ENCODE measurements at places on chromosomes 2 and 18.

- DNase-seq, result no peak
Measured at GRCh38 chr2:8494589-8494988, 187.3 kb upstream of the ID2 start.

GRCh38 chr18:23701017-23701416 lies 11.8 kb downstream of the LAMA3 start:
- DNase-seq, result no peak

DNA sequence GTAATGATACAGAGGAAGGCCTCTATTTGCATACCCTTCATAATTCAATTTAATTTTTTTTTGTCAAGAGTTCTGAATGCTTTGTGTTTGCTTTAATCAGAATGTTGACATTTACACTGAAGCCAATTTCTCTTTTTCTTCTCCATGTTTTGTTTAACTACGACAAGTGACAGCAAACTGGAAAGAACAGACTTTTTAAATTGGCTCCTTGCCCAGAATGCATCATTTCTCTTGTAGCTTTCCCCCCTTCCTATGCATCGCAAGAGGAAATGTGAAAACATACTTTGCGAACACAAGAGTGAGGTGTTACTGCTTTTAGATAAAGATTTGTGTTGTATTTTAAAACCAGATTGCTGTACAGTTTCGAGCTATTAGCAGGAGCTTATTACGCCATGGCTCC lies 955.2 kb upstream of the CELF4 start:
- DNase-seq, result no peak

DNA sequence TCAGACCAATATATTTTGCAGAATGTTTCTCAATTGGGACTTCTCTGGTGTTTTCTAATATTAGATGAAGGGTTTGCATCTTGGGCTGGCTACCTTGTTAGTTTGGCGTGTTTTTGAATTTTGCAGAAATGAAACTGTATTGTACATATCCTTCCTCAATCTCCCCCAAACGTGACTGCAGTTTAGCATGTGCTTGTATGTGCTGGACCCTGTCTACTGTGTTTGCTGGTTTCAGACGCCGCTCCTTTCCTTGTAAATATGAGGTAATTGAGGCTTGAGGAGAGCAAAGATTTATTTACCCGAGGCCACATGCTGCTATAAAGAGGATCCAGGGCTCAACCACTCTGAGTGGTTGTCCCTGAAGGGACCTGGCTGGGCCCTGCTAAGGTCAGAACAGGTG lies 57.2 kb downstream of the NGEF start:
- DNase-seq, result no peak

DNA sequence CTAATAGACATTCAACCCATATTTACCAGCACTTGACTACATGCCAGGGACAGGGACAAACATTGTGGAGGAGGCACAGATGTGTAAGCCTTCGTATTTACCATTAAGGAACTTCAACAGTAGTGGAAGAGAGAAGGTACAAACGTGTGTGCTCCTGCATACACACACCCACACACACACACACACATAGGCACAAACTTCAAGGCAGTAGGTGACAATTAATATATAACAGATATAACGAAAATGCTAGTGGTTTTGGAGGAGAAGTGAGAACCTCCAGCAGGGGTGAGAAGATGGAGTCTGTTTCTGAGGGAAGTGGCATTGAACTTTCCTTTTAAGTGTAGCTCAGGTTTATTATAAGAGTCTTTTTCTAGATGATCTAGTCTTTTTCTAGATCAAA lies 231.1 kb downstream of the SETBP1 start:
- no peak for DNase-seq

GRCh38 chr2:17621781-17622180 lies 81.3 kb downstream of the VSNL1 start:
- no peak for DNase-seq
